ENCODE measurements at places on chromosomes 1 and 21.

GRCh38 chr21:46146856-46147255 is 8.5 kb downstream of the FTCD start:
- DNase-seq = no peak

DNA sequence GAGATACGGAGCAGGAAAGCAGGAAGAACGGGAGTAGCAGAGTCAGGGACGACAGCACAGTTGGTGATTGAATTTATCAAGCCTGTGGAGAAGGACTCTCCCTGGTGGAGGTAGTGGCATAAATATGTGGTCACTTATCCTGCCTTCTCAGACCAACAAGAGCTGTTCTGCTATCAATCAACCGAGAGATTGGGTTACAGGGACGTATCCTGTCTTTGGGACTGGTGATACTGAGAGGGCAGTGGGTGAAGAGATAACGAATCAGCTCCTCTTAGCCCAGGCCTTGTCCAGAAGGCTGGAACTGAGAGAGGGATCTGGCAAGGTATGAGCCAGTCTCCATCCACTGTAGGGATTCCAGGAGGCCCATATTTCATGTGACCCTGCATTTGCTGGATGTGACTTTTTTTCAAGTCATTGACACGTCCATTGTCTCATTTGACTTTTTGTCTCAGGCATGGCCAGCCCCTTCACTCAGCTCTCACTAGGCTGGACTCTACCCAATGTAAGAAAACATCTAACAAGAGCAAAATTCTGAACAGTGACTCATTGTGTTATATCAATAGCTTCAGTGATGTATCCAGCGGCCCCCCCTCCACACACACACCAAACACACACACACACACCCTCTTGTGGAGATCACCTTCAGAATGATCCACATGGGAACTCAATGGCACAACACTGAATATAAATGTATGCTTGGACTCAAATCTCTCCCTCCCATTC is 11.3 kb downstream of the C1orf116 start:
- no peak for DNase-seq

- no peak for DNase-seq
Measured at GRCh38 chr1:61079898-61080336, 2.4 kb upstream of the NFIA start.

DNA sequence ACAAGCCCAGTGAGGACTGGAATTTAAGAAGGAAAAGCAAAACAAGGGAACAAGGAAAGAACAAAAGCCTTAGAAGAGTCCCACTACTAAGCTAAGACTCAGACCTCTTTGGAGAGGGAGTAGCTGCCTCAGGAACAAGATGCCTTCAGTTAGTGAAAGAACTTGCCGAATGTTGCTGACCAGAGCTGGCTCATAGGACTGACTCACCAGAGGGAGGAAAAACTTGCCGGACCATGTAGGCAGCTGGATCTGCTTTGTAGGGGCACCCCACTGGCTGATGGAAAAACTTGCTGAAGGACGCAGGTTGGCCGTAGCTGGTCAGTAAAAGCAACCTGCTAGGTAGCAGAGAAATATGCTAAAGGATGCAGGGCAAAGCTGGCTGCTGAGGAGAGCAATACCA is 15.3 kb upstream of the ZSWIM5 start:
- DNase-seq = no peak

DNA sequence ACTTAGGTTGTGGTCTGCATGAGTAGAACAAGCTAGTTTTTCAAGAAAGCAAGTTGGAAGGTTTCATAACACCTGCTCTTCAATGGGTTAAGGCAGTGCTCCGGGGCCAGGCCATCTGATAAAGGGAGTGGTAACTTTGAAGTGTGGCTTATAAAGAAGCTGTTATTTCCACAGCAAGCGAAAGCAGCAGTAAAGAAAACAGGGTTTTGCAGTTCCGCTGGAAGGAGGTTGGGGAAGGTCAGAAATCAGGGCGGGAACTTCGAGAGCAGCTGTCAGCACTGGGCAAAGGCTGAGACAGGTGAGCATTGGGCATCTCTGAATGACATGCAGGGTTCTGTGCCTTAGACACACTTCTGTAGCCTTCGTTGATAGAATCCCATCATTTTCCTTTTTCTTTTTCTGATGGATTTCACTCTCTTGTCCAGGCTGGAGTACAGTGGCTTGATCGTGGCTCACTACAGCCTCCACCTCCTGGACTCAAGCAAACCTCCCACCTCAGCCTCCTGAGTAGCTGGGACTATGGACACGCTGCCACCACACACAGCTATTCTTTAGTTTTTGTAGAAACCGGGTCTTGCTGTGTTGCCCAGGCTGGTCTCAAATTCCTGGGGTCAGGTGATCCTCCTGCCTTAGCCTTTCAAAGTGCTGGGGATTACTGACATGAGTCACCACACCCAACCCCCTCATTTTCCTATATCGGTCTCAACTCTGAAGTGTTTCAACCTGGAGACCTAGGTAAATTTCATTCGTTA is 20.5 kb downstream of the TMEM51 start:
- DNase-seq = no peak

- no peak for DNase-seq
Measured at GRCh38 chr1:25624156-25624555, 7.6 kb downstream of the MAN1C1 start.

DNA sequence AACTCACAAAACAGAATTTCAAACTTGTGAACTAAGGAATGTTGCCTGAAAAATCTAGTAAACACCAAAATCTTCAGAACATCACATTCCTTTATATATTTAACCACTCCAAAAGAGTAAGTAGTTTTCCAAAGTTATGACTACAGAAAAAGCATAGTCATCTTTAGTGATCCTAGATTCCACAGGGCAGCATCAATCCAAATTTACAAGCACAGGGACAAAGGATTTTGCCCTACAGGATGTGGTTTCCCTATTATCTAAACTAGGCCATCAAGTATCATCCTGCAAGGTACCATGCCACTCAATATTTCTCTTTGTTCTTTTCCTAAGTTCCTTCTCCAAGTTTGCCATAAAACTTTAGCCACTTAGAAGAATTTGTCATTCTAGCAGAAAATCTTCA is 33.0 kb downstream of the COP1 start:
- DNase-seq = no peak

DNA sequence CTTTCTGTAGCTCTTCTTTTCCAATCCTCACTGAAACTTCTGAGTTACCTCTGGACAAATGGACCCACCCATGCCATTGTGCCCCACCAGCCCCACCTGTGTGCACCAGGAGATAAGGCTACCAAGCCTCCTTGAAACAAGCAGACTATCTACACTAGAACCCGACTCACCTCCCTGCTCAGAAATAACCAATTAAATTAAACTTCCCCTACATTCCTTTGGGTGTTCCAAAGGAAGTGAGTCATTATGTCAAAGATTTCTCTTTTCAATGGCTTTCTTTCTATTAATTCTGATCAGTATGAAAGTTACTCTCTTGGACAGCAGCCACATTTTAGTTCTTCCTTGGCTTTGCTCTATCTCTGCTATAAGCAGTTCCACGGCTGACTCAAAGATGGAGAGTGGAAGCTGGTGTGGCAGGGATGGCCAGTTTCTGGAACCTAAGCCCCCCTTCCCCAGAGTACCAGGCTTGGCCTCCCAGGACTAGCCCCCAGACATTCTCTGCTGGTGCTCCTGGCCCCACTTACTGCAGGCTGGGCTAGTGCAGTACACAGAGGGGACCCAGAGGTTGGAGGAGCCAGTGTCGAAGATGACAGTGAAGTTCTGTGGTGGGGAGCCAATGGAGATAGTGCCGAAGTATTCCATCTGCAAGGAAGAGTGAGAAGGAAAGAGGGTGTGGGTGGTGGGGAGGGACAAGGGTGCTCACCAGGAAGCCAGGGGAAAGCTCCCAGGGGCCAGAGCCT is 1.9 kb downstream of the CTSE start:
- no peak for DNase-seq

DNA sequence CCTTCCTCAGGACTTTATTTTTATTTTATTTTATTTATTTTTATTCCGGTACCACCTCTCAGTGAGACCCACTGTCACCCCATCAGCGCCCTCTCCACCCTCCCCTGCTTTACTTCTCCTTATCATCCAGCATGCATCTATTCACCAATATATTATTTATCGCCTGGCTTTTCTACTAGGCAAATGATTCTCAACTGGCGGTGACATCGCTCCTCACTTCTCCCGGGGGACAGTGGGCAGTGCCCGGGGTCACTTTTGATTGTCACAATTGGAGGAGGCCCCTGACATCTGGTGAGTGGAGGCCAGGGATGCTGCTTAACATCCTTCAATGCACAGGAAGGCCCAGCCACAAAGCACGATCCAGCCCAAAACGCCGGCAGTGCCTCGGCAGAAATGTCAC is 138.7 kb downstream of the ETS2 start:
- DNase-seq = no peak

DNA sequence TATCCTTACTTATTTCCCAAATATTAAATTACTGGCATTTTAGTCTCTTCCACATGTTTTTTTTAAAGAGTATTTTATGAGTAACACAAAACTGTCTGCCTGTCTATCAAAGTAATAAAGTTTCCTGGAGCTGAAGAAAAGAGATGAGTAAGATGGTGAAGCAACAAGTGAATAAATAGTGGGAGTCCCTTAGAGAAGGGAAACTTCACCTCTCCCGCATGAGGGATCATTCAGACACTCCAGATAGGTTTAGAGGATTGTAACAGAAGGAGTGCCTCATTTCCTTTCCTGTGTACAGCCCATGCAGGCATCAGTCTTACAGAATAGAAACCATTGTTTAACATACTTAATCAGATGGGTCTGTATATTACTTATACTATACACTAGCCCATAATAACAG is 205.7 kb downstream of the USP25 start:
- no peak for DNase-seq

GRCh38 chr1:19391596-19391981 is 79.5 kb downstream of the SLC66A1 start:
- no peak for DNase-seq

DNA sequence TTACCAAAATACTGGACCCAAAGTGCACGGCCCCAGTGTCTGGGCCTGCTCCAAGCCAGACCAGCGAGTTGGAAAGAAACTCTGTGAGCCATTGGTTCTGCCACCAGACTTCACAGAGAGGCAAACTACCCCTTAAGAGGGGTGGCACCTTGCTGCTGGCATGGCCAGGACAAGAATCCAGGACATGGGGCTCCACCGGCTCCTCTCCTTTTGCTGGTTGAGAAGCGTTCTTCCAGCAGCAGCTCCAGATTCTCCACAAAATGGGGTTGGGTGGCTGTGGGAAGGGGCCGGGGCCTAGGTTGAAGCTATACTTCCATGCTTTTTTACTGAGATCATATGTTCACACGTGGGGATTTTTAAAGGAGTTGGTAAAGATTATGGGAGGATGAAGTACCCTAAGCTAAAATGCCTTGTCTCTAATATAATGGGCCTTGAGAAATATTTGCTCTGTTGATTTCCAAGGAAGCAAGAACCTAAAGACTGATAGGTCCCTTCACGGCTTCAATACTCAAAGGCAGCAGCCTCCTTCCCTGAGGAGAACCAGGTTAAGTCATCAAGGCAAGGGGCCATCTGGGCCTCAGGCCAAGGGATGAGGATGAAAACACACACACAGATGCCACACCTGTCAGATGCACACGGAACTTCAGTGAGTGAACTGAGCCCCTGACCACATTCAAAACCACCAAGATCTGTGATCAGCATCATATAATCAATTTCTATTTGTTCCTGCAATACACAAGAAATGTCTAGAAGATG is 3.1 kb downstream of the C1orf198 start:
- no peak for DNase-seq

DNA sequence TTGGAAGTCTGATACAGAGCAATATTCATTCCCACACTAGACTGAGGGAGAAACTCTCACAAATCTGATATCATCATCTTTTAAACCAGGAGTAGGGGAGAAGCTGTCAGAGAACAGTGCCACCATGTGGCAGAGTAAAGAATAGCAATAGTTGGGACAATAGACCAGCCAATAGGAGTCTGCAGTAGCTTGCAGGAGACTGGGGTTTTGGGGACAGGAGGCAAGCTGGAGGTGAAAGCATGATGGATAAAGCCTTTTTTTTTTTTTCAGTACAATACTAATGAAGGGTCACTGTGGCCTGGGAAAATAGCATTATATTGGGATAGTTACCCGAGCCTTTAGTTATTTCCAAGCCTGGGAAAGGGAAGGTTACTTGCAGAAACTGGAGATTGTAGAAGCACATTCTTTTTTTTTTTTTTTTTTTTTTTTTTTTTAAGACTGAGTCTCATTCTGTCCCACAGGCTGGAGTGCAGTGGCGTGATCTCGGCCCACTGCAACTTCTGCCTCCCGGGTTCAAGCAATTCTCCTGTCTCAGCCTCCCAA is 120.7 kb downstream of the S1PR1 start:
- DNase-seq = no peak

- DNase-seq = no peak
Measured at GRCh38 chr1:78500529-78500928, 9.8 kb downstream of the PTGFR start.

DNA sequence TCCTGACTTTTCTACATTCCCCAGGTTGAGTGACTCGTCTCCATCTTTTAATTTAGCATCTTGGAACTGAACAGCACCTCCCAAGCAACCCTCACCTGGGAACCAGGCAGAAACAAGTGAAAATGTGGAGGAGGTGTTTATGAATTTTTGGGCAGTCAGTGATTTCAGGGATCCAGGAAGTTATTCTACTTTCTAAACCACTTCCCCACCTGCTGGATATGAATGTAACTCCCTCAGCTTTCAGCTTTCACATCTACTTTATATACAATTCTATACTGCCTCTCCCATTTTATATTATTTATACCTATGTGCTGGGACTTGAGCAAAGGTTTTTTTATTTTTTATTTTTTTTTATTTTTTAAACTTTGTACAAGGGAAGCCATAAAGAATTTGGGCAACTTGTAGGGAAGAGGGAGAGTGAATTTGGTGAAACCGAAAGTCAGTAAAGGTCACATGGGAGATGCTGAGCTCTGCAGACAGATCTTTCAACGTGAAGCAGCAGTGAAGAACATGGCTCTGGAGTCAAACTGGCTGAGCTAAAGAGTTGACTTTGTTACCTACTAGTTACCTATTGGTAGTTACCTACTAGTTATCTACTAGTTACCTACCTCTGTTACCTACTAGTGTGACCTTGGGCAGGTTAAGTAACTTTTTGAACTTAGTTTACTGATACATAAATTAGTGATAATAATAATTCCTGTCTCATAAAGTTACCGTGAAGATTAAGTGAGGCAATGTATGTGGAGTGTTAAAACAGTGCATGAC is 45.5 kb downstream of the DDR2 start:
- no peak for DNase-seq

- DNase-seq = no peak
Measured at GRCh38 chr1:153541641-153542590, 1.2 kb upstream of the S100A5 start.

DNA sequence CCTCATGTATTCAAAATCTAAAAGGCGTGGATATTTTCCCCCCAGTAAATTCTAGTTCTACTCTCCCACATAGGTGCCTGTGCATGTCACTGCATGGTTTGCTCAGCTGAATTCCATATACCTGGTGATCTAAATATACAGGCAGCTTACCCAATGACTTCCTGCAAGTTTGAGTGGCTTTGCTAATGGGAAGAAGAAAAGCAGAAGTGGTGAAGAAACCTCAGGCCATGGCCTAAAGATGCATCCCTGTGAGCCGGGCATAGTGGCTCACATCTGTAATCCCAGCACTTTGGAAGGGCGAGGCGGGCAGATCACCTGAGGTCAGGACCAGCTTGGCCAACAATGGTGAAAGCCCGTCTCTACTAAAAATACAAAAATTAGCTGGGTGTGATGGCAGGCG is 11.5 kb downstream of the SLC44A3 start:
- DNase-seq = no peak

All from activated CD4-positive, alpha-beta T cell treated with anti-CD3 and anti-CD28 coated beads, Interleukin-2, amount 50 U/mL, for 24 hours (primary cell).